ENCODE measurements at places on chromosomes 11 and 22. TPM values are rescaled to one million over a fixed set of nuclear protein-coding genes. Genes with fewer than 3 reads are reported as not detected.

GRCh38 chr11:35088676-35089075 lies 50.3 kb upstream of the CD44 start:
- no peak overlapping the region for H3K4me3 ChIP-seq
- H3K27me3 ChIP-seq, result no peaks in the 10 kb centered on the region
- no peak overlapping the region for H3K27ac ChIP-seq
- peaks cover 44% of the 10 kb centered on the region for H3K4me1 ChIP-seq
- DNase-seq, result no peak
- no peaks in the 10 kb centered on the region for H3K36me3 ChIP-seq

Gene HSD17B12
- total RNA-seq, result 64.3 TPM

GRCh38 chr11:94845622-94846021 lies 77.5 kb downstream of the AMOTL1 start:
- H3K4me1 ChIP-seq, result no peaks in the 10 kb centered on the region
- H3K27me3 ChIP-seq, result no peaks in the 10 kb centered on the region
- no peak overlapping the region for H3K4me3 ChIP-seq
- no peak overlapping the region for H3K27ac ChIP-seq
- H3K36me3 ChIP-seq, result no peaks in the 10 kb centered on the region
- DNase-seq, result no peak

Gene ZNF280B
- total RNA-seq, result 1.4 TPM

GRCh38 chr11:63687845-63688244 lies 6.5 kb downstream of the RTN3 start:
- H3K27me3 ChIP-seq, result no peaks in the 10 kb centered on the region
- peaks cover 23% of the 10 kb centered on the region for H3K4me1 ChIP-seq
- DNase-seq, result no peak

Gene CCT8L2
- total RNA-seq, result not detected

Gene TENM4
- 1.4 TPM for total RNA-seq

Gene SCO2
- not detected for total RNA-seq

DNA sequence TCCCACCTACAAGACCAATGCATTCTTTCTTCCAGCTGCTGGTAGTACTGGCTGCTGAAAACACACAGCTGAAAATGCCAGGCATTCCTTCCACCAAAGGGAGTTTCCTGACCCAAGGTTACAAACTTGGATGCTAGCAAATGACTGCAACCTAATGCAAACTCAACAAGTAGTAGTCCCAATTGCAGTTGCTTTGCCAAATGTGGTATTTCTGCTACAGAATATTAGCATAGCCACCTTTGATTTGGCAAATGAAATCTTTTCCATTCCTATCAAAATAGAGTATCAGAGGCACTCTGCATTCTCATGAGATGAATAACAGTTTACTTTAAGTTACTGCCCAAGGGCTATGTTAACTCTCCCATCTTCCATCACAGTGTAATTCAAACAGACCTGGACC lies 172.0 kb upstream of the ARHGAP42 start:
- H3K27me3 ChIP-seq, result no peaks in the 10 kb centered on the region
- H3K36me3 ChIP-seq, result no peaks in the 10 kb centered on the region
- DNase-seq, result no peak
- H3K27ac ChIP-seq, result no peak overlapping the region
- no peaks in the 10 kb centered on the region for H3K4me1 ChIP-seq

DNA sequence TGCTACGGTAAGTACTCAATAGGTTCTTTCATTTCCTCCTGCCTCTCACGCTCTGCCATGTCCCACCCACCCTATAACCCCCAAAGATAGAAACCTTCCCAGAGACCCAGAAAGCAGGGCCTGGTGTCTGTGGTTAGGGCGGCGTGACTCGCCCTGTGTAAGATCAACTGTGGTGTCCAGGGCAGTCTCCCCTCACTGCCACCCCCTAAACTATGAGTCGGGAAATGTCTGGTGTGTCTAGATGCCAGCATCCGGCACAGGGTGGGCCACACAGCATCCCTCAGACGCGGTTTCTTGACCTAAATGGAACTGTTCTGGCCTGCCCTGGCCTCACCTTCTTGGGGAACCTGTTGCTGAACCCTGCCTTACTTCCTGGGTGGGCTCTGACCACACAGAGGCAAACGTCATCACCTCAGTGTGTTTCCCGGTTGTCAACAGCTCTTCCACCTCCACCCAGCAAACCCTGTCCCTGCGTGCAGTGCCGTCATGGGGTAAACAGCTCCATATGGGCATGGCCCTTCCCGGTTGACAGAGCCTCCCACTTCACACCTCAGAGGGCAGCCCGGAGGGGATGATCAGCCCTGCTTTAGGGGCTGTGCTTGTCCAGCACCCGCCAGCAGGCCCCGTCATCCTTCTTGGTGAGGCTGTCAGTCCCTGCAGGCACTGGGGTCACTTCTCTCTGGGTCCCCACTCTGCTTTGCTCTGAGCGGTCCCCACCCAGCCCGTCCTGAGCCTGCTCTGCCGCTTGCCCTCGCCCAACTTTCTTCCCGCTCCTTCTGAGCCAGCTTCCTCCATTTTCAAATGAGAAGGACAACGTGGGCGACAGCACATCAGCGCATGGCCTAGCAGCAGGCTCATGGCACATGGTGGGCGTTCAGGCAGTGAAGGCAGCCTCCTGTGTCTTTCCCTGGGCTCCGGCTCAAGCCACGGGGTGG lies 6.0 kb downstream of the WNT11 start:
- DNase-seq, result no peak
- H3K36me3 ChIP-seq, result no peaks in the 10 kb centered on the region
- H3K4me3 ChIP-seq, result no peak overlapping the region
- H3K27me3 ChIP-seq, result peaks cover 13% of the 10 kb centered on the region
- peaks cover 1% of the 10 kb centered on the region for H3K4me1 ChIP-seq
- H3K27ac ChIP-seq, result no peak overlapping the region

Gene POU2AF2
- total RNA-seq, result not detected

- H3K27me3 ChIP-seq, result no peaks in the 10 kb centered on the region
- H3K4me1 ChIP-seq, result no peaks in the 10 kb centered on the region
- H3K27ac ChIP-seq, result no peak overlapping the region
- no peak overlapping the region for H3K4me3 ChIP-seq
- H3K36me3 ChIP-seq, result no peaks in the 10 kb centered on the region
Measured at GRCh38 chr11:120314861-120315260, 10.2 kb upstream of the TLCD5 start.

Gene ACCSL
- not detected for total RNA-seq

Measured in spleen (tissue), 13 donors.